Activated T-cell treated with anti-CD3 and anti-CD28 coated beads for 24 hours (primary cell): ENCODE measurements at places on chromosomes 5 and 9.

GRCh38 chr9:89278997-89279739 lies 31.8 kb upstream of the CKS2 start:
- no peak for DNase-seq

- no peak for DNase-seq
Measured at GRCh38 chr5:171395042-171395441, 7.4 kb downstream of the NPM1 start.

DNA sequence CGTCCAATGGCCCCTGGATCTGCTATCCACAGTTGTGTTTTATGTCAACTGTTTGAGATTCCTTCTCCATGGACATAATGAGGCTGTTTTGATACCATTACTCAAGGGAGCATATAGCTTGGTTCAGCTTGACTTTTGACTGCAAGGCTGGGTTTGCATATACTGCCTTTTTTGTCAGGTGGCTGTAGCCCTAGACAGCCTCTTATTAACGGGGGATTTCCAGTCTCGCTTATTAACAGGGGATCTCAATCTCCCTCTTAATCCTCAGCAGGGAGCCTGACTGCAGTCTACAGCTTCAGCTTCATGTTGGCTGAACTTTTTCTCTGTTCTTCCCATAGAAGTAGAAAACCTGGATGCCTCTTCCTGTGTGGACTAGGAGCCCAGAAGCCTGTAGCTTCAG lies 73.7 kb upstream of the TNC start:
- DNase-seq = no peak

DNA sequence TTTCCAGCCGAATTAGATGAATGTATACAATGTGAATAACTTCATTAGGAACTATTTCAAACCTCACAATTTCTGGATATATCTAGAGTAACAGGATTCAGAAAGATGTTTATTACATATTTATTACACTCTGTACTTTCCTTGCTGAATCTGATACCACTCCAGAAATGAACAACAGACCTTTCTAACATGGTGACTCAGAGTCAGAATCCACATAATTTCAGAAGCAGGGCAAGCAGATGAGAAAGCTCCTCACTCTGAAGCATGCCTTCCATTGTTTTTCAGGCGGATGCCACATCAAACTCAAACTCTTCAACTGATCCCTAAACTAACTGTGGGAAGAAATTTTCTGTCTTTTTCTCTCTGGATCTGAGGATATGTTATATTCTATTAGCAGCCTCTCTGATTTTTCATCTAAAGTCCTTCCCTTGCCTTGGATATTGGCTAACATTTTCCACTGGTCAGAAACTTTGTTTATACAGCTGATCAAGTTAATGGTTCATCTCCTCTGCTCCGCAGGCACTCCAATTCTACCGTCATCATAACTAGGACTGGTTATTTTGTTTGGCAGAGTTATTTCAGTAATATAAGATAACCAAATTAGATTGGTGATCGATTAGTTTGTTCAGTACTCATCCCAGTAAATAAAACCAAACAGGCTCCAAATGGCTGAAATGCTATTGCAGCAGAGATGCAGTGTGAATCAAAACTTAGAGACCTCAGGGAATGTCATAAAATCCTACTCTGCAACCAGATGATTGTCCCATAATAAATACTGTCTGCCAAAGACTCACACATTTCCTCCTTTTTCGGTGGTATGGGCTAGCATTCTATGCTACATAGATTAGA lies 556.0 kb downstream of the EBF1 start:
- DNase-seq = no peak
